ENCODE measurements at places on chromosomes 5 and 9.

GRCh38 chr5:171264843-171265242 lies 44.2 kb upstream of the TLX3 start:
- DNase-seq, result no peak

DNA sequence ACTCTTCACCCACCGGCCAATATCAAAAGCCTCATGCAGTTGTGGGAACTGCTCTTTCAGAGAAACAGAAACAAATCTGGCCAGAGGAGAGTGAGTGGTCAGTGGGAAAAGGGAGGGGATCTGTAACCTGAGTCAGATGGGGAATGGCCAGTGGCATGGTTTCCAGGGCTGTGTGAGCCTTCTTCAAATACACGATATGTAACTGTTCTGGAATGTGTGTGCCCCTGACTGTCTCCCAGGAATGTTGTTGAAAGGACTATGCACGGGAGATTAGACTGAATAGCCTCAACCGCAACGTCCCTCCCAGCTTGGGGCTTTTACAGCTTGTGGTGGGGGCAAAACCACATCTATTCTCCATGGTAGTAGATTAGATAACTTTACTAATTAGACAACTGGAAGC lies 60.8 kb downstream of the SH3TC2 start:
- no peak for DNase-seq

DNA sequence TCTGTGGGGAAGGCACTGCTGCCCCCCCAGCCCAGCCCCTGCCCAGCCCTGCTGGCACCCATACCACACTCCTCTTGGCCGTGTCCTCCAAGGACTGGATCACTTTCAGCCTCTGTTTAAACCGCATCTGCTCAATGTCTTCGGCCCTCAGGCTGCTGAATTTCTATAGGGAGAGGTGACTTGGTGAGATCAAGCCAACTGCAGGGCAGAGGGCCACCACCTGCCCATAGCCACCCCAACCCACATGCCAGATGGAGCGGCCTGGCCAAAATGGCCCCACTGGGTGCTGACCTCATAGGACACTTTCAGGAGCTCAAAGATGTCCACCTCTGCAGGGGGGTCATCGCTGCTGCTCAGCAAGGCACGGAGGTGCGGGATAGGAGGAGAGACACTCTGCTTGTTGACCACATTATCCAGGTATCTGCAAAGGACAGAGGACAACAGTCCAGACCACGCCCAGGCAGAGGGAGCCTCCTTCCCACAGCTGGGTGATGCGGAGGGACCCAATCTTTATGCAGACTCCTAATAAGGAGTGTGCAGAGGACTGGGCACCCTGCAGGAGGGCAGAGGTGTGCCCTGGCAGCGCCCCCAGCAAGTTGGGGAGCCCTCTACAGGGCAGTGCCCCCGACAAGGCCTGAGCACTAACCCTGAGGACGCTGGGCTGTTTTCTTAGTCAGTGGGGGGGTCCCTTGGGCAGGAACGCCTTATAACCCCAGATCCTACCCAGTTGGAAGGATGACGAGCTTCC lies 14.4 kb upstream of the MRNIP start:
- no peak for DNase-seq

DNA sequence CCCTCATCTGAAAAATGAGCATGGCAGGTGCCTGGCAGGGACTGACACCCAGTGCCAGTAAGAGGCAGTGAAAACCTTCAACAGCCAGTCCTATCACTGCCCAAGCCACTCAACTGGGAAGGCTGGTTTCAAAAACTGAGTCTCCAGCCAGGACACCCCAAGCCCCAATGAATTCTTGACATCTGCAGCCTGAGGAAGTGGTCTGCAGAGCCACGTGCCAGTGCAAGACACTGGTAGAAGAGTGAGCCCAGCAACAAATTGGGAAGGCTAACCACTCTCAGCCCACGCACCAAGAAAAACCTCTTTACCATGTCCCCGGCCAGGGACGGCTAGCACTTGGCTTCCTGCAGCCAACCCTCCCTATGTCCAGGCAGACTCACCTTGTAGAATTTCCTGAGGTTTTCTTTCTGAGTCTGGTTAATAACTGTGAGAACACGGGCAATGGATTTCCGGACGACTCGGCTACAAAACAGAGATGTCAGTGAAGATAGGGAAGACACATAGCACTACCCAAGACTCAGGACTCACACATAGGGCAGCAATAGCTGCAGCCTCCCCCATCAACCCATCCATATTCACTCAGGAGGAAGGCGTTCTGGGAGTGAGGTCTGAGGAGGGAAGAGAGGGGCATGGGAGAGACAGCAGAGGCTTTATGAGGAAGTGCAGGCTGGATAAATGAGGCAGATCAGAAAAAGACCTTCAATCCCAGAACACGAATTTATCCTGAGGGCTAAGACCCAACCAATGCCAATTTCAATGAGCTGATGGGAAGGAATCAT lies 1.8 kb downstream of the RPL35 start:
- DNase-seq, result no peak

DNA sequence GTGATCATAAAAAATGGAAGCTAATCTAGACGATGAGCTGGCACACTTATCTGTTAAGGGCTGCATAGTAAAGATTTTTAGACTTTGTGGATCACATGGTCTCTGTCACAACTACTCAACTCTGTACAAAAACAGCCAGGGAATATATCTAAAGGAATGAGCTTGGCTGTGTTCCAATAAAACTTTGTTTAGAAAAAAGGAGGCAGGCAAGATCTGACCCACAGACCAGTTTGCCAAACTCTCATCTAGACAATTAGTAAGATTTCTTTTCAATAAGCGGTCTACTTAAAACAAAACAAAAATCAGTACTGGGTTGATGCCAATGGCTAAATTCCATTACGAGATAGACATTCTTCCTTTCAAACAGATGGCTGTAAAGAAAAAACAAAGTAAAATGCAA lies 53.0 kb upstream of the RETREG1 start:
- no peak for DNase-seq

DNA sequence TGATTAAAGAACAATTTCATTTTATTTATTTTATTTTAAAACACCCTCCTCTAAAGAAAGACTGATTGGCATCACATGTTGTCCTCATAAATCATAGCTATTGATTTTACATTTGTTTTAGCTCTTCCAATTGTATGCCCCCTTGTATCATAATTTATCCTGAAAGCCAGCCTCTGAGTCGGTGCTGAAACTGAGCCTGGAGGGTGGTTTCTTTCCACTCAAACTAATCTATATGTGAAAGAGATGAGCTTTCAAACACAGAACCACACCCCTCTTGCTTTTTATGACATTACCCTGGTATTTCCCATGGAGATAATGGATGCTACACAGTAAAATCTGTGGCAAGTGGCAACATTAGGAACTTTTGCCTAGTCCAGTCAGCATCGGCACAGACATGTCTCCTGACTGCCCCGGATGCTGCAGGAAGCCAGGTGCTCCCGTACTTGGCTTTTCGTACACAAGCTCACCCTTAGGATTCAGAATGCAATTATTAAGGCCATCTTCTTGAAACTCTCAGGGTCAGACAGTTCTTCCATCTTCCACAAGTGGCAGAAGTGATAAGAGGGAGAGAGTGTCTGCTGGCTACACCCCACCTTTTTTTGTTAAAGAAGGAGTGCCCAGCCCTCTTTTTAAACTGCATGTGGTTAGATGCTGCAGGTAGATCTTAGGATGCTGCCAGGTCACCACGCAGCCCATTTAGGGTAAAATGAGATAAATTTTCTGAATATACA lies 91.1 kb downstream of the SNCAIP start:
- DNase-seq, result no peak

GRCh38 chr9:129773262-129774048 lies 20.6 kb upstream of the PTGES start:
- DNase-seq, result no peak

DNA sequence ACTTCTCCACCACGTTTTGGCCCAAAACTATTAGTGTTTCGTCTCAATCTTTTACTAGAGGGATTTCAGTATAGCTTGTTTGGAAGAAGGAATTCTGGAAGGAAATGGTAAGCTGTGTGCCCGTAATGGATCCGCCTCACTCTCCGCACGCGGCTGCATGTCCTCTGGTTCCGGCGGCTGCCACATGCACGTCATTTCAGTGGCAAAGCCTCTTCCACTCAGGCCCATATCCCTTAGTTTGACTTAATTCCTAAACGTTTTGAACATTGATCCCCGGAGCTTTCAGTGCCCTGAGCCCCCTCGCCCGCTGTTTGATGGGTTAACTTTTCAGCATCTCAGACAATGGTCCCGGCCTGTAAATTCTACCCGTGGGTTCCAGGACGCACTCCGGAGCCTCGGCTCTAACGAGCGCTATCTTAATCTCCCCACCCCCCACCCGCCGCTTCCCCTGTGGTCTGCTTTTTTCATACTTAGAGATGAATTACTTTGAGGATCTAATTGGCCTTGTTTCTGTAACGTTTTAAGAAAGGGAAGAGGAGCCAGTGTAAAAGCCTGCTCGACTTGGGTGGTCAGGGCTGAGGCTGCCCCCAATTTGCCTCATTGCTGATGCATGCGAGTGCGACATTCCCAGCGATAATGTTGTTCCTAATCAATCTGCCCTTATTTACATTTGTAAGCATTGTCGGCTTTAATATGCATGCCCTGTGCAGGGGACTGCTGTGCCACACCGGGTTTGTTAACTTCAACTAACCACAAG lies 4.6 kb downstream of the PTCH1 start:
- DNase-seq, result no peak

- DNase-seq, result peak; percentile 31
Observed at GRCh38 chr5:154756009-154756867, 1.1 kb downstream of the LARP1 start.

DNA sequence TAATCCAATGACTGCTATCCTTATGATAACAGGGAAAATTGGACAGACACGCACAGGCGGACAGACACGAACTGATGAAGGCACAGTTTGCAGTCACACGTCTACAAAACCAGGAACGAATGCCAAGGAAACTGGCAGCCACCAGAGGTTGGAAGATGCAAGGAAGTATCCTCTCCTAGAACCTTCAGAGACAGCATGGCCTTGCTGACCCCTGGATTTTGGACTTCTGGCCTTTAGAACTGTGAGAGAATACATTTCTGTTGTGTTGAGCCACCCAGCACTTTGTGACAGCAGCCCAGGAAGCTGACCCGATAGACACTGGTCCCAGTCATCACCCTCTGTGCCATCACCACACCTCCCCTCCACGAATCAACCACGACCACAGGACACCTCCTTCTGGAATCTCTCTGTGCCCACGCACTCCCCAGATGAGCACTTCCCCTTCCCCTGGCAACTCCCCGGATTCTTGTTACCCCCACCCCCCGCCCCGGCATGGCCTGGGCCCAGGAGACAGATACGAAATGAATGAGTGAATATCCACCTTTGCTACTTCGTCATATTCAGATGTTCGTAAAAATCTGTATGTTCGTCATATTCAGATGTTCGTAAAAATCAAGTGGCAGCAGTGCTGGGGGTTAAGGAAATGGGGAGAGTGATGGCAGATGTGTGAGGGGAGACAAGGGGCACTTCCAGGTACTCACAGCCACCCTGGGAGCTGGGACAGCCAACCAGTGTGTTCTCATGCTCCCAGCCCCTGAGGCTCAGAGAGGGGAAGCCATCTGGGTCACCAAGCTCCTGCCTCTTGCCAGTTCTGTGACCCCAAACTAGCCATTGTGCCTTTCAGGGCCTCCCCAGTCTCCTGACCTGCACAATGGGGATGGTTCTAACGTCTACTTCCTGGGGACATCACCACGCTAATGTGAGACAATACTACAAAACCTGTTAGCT lies 18.5 kb downstream of the GBGT1 start:
- no peak for DNase-seq

DNA sequence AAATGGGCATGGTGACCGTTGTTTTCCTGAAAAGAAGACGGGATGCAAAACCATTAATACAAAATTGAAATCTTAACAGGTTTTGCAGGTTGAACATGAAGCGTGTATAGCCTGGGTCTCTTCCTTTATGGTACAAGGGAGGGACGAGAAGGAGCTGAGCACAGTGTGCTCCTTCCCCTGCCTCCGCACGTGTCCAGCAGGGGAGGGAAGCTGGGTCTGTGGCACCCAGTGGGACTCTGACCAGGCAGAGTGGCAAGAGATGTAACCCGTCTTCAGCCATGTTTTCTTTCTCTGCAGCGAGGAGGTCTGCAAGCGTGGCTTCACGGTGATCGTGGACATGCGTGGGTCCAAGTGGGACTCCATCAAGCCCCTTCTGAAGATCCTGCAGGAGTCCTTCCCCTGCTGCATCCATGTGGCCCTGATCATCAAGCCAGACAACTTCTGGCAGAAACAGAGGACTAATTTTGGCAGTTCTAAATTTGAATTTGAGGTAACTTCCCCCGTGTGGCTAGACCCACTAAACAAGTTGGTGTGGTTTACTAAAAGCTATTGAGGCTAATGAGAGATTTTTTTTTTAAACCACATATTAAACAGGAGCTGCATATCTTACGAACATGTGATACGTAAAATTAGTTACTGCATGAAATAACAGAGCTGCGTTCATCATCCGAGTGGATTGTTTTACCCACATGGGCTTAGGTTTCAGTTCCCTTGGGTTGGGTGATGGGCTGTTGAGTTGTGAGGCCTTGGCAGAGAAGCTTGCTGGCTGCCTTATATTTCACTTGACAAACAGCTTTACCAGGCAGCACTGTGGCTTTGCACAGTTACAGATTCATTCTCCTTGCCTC lies 143.7 kb downstream of the TRIO start:
- DNase-seq, result no peak

GRCh38 chr9:30677221-30677620 lies 1707.2 kb upstream of the ACO1 start:
- no peak for DNase-seq

DNA sequence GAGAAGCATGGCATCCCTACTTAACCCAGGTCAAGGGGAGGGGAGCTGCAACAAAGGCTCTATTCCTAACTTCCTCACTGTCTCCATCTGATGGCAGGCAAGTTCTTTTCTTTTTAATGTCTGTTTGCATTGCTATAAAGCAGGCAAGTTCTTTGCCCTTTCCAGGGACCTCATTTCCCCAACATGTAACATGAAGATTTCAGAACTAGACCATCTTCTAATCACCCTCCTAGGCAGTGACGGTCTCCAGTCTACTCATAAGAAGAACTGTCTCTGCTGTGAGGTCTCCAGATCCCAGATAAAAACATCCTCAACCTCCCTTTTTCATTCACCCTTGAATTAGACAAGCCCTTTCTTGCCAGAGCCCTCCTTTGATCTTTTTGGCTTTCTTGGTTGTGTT lies 42.1 kb downstream of the PPP1R2B start:
- DNase-seq, result no peak

GRCh38 chr9:134813841-134814240 lies 66.8 kb upstream of the FCN2 start:
- DNase-seq, result no peak

DNA sequence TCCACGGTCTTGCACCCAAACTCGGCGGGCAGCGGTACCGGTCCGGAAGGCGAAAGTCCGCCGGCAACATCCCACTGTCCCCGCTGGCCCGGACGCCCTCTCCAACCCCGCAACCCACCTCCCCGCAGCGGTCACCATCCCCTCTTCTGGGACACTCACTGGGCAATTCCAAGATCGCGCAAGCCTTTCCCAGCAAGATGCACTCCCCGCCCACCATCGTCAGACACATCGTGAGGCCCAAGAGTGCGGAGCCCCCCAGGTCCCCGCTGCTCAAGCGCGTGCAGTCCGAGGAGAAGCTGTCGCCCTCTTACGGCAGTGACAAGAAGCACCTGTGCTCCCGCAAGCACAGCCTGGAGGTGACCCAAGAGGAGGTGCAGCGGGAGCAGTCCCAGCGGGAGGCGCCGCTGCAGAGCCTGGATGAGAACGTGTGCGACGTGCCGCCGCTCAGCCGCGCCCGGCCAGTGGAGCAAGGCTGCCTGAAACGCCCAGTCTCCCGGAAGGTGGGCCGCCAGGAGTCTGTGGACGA lies 33.3 kb downstream of the CD180 start:
- DNase-seq, result no peak

- DNase-seq, result no peak
Observed at GRCh38 chr5:154110716-154111115, 71.9 kb downstream of the MFAP3 start.

- DNase-seq, result no peak
Observed at GRCh38 chr9:129826344-129826743, 2.4 kb upstream of the TOR1A start.

All from NCI-H345 (cell line).